Left colon (tissue), 2 donors: ENCODE measurements at places on chromosomes 6 and 20. TPM values are rescaled to one million over a fixed set of nuclear protein-coding genes. Genes with fewer than 3 reads are reported as not detected.

Gene WFDC8
- total RNA-seq = not detected

Gene STMND1
- 1.4 TPM for total RNA-seq

Gene DAAM2
- 9.8 TPM for total RNA-seq

Gene CDSN
- not detected for total RNA-seq

Gene PAK5
- not detected for total RNA-seq

Gene NAPB
- 8.5 TPM for total RNA-seq

Gene CLIC1
- total RNA-seq = 513 TPM

Gene TDRD6
- 0.20 TPM for total RNA-seq

Gene TXLNB
- total RNA-seq = 0.14 TPM

Gene TMEM14C
- 77.2 TPM for total RNA-seq

Gene PLAGL1
- 36.4 TPM for total RNA-seq

Gene ADGRB3
- total RNA-seq = 0.37 TPM

Gene GNAS-AS1
- total RNA-seq = 1.1 TPM

Gene PDYN
- not detected for total RNA-seq

Gene GPLD1
- total RNA-seq = 0.98 TPM

Gene GGTLC1
- total RNA-seq = not detected

Gene HAO1
- not detected for total RNA-seq

Gene MUC21
- not detected for total RNA-seq

Gene KCNQ2
- 0.28 TPM for total RNA-seq

GRCh38 chr6:150081702-150082101, 12.8 kb upstream of the ULBP3 start:
- DNase-seq = no peak

- no peak for DNase-seq
Observed at GRCh38 chr6:5705252-5705651, 301.5 kb downstream of the NRN1 start.

- no peak for DNase-seq
Observed at GRCh38 chr6:82072121-82072521, 175.4 kb downstream of the IBTK start.

DNA sequence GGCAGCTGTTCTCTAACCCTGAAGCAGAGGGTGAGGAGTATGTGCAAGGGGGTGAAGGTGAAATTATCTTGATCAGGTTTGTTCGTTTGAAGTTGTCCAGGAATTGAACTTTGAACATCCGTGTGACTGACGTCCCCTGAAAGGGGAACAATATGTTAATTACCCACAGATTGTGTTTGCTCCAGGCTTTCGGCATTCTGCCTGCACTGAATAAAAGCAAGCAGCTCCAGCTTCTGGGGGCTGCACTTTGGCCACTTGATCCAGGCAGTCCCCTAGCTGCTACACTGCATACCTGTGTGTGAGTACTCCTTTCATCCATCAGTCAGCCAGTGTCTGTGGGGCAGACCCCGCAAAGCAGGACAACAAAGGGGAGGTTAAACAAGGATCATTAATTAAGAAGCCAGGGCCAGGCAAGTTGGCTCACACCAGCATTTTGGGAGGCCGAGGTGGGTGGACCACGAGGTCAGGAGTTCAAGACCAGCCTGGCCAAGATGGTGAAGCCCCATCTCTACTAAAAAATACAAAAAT, 104.8 kb upstream of the BTN3A2 start:
- DNase-seq = no peak

GRCh38 chr6:157376706-157377230, 4.2 kb upstream of the ZDHHC14 start:
- no peak for DNase-seq

DNA sequence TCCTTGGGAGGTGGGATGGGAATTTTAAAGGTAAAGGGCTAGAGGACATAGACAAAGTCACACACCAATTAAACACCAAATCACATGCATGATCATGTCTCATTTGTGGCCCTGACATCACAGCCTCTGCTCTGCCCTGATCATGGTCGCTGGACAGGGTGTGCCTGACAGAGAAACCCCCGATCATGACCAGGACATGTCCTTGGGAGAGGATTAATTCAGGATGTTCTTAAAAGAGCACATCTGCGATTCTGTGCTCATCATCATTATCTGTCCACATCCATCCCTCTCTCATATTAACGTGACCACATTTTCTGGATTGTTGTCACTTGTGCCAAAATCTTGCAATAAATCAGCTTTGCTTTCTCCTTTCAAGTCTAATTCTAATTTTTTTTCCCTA, 7.7 kb upstream of the PBOV1 start:
- DNase-seq = no peak

- no peak for DNase-seq
Observed at GRCh38 chr20:57469418-57470211, 55.3 kb downstream of the CTCFL start.

DNA sequence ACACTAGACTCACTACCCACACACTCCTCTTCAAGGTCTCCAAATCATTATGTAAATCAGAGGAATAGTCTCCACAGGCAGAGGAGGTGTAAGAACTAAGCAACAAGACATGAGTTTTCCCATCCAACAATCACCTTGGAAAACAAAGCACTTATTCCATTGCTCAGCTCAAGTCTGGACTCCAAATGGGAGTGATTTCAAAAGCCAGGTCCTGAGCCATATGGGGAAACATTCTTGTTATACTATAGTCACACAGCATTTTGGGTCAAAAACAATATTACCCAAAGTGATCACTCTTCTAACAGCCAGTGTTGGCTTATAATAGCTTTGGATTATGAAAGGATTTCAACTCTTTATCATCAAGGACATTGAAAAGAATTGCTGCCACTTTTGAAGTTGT, 3.6 kb upstream of the PRPH2 start:
- DNase-seq = no peak

DNA sequence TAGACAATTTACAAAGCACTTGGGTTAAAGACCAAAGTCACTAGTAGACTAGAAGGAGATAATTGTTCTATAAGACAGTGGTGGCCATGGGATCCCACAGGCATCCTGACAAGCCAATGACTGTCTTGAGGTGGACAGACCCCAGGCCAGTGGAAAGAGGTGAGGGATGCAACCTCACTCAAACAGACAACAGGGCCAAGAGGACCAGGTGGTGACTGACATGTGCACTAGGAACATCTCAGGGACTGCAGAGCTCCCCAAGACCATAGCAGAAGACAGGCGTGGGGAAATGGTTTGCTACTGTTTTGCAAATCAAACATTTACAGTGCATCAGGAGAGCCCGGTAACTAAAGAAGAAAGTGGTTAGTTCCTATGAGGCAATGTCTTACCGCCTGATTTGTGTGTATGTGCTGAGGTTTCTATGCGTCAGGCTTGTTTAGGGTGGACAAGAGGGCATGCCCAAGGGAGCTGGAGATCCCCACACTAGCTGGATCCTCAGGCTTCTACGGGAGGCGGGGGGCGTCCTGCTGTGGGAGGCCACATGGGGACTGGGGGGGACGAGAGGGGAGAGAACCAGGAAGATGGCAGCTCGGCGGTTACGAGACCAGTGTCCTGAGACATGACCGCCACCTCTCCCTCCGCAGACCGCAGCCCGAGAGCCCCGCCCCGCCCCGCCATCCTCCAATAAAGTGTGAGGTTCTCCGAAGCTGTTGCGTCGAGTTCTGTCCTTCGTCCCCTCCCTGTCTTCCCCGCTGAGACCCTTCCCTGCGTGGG, 623 bp upstream of the MRPS26 start:
- peak; percentile 87 for DNase-seq

- no peak for DNase-seq
Observed at GRCh38 chr6:38432479-38432878, 207.2 kb downstream of the BTBD9 start.

- DNase-seq = no peak
Observed at GRCh38 chr6:42375007-42375635, 76.6 kb downstream of the TRERF1 start.

GRCh38 chr20:36121981-36122930, 32.3 kb upstream of the EPB41L1 start:
- peak; percentile 93 for DNase-seq

GRCh38 chr6:140320081-140321080, 945.9 kb upstream of the CITED2 start:
- DNase-seq = no peak

- no peak for DNase-seq
Observed at GRCh38 chr20:46350201-46350985, 42.1 kb upstream of the CDH22 start.

DNA sequence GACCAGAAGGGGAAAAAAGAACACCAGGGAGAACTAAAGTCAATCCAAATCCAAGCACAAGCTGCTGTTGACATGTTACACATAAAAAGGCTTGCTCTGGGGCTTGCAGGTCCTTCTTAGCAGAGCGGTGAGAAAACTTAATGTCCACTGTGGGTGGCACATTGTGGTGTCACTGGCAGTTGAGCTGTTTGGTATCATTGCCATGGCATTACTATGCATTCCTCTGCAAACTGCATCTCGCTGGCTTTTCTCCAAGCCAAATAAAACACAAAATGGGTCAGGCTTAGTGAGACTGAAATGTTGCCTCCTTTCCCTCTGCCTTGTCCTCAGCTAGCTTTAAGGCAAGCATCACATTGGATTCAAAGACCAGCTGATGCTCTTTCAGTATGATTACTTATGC, 40.9 kb downstream of the LY86 start:
- DNase-seq = no peak

GRCh38 chr6:87848616-87849015, 146.6 kb upstream of the AKIRIN2 start:
- no peak for DNase-seq

GRCh38 chr6:139764498-139764986, 390.1 kb upstream of the CITED2 start:
- no peak for DNase-seq

DNA sequence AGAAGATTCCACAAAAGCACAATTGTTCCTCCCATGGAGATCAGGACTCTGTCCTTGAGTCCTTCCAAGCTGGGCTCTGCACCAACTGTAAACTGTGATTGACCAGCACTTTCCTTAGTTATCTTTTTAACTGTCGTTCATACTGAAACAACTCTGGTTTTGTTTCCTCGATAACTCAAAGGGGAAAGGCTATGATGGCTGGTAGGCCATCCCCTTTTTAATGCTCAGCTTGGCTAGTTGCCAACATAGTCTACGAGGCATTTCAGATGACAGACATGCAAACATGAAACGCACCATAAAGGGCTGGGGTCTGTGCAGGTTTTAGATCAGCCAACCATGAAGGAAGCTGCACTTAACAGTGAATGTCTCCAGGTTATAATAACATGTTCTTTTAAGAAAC, 497.1 kb upstream of the ARID1B start:
- no peak for DNase-seq

- DNase-seq = no peak
Observed at GRCh38 chr6:1296542-1296941, 15.4 kb upstream of the FOXQ1 start.

DNA sequence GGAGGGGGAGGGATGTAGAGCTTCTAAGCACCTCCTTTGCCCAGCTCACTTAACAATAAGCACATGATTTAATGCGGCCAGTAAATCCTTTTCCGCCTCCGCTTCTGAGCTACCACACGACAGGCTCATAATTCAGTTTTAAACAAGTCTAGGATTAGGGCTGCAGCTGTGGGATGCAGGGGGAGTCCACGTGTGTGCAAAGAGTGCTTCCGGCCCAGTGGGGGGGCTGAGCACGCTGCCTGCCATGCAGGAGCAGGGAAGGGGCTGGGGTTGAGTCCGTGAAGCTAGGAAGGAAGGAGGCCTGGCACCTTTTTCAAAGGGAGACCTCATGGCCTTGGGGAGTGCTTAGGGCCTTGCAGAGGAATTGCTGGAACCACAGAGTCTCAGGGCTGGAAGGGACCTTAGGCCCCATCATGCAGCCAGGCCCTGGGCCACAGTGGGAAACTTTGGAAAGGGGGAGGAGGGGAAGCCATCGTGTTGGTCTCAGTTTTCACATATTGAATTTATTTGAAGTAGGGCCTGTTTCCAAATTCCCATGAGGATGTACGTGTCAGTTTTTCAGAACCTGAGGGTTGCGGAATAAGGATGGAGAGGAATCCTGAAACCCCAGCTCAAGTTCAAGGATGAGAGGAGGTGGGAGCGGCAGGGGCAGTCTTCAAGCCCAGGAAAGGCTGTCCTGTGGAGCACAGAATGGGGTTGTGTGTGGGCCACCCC, 96.1 kb downstream of the VEGFA start:
- DNase-seq = no peak

DNA sequence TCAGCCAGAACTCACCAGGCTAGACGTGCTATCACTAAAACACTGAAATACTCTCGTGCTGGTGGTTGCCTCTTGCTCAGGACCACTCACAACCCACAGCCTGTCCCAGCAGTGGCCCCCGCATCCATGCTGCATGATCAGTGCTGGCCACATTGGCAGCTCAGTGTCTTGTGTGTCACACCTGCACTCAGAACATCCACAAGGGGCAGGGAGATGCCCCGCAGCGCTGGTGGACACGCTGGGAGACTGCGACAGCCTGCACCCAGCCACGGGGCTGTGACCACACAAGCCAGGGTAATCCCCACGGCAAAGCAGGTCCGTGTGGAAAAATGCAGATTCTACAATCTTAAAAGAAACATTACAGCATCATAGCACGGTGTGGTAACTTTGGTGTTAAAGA, 23.9 kb upstream of the APMAP start:
- peak; percentile 18 for DNase-seq

DNA sequence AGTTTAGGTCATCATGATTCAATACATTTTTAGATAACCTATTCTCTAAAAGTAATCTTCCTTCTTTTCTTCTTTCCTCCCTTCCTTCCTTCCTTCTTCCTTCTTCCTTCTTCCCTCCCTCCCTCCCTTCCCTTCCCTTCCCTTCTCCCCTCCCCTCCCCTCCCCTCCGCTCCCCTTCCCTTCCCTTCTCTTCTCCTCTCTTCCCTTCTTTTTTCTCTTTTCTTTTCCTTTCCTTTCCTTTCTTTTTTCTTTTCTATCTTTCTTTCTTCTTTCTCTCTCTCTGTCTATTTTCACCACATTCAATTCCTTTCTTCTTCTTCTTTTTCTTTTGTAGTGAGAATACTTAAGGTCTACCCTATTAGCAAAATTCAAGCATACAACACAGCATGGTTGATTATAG, 17.3 kb upstream of the RHAG start:
- DNase-seq = no peak

GRCh38 chr20:3735768-3736167, 3.3 kb downstream of the HSPA12B start:
- no peak for DNase-seq

- no peak for DNase-seq
Observed at GRCh38 chr6:35694462-35694861, 5.7 kb upstream of the FKBP5 start.

GRCh38 chr6:145904868-145905267, 59.3 kb downstream of the SHPRH start:
- DNase-seq = peak; percentile 34

GRCh38 chr6:53811082-53811481, 16.3 kb downstream of the LRRC1 start:
- peak; percentile 67 for DNase-seq

DNA sequence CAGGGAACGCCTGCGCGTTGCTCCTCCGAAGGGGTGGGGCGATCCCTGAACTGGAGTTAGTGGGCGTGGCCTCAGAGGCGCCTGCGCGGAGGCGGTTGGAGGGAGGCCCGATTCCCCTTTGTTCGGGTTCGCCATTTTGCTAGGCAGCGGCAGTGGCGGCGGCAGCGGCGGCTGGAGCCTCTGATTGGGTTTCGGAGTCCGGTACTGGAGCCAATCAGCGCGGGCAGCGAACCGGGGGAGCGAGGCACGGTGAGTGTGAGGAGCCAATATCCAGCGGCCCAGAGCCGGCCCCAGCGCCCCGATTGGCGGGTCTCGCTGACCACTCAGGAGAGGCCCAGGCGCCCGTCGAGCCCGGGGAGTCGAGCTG, at the start of gene NFYA:
Gene NFYA, plus strand, starts transcription at position 139 of the 367 bp plus-strand sequence. CDS start 6,116 bp downstream, outside the sequence.
- DNase-seq = no peak
